Kidney (tissue), 22 donors: ENCODE measurements at places on chromosomes 2 and 18. TPM values are rescaled to one million over a fixed set of nuclear protein-coding genes. Genes with fewer than 3 reads are reported as not detected.
A peak's percentile ranks its signal among the peaks of the same experiment; 100 is the strongest.

SLC38A11 gene
- 20.0 TPM for total RNA-seq

PSTPIP2 gene
- 11.1 TPM for total RNA-seq

GCG gene
- not detected for total RNA-seq

SF3B1 gene
- total RNA-seq, result 244 TPM

CCDC195 gene
- total RNA-seq, result not detected

RTP5 gene
- total RNA-seq, result 0.13 TPM

KCNK3 gene
- total RNA-seq, result 8.1 TPM

- H3K4me1 ChIP-seq, result peaks cover 6% of the 10 kb centered on the region
- no peak for DNase-seq
- H3K36me3 ChIP-seq, result no peaks in the 10 kb centered on the region
Measured at GRCh38 chr2:70556608-70557007, 3.0 kb upstream of the TGFA start.

DNA sequence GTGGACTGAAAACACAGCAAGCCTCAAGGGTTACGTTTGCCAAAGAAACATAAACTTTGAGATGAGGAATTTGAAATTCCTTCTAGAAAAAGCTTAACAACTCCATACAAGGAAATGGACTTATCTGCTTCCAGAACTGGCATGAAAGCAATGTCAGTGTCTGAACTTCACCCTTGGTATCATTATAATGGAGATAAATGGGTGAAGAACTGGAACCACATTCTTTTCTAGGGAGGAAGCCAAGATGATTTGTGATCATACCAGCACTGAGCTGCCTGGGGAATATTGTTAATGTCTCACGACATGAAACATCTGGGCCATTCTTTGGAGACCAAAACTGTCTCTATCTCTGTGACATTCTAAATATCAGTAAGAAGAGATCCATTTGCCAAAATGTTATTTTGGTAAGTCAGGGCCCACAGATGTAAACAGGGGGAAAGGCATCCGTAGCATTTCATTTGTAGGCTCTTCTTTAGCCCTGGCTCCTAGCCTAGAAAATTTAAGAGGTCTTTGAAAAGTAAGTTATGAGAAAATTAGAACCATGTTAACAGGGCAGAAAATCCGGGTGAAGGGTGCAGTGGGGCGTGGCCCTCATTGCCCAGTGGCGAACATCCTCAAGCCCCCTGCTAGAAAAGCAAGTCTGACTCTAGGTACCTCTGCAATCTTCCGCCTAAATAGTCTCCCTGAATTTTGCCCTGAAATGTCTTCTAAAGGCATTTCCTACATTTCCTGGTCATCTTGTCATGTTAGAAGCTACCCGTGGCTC, 295.3 kb upstream of the EPAS1 start:
- H3K36me3 ChIP-seq, result peaks cover 2% of the 10 kb centered on the region
- peak overlapping the region; percentile 79 for H3K27ac ChIP-seq
- H3K4me3 ChIP-seq, result no peak overlapping the region
- H3K4me1 ChIP-seq, result peaks cover 9% of the 10 kb centered on the region
- peak; percentile 80 for DNase-seq
- H3K27me3 ChIP-seq, result no peaks in the 10 kb centered on the region

GRCh38 chr2:215657844-215658243, 222.0 kb upstream of the FN1 start:
- no peaks in the 10 kb centered on the region for H3K4me1 ChIP-seq
- no peaks in the 10 kb centered on the region for H3K27me3 ChIP-seq
- no peak overlapping the region for H3K4me3 ChIP-seq

DNA sequence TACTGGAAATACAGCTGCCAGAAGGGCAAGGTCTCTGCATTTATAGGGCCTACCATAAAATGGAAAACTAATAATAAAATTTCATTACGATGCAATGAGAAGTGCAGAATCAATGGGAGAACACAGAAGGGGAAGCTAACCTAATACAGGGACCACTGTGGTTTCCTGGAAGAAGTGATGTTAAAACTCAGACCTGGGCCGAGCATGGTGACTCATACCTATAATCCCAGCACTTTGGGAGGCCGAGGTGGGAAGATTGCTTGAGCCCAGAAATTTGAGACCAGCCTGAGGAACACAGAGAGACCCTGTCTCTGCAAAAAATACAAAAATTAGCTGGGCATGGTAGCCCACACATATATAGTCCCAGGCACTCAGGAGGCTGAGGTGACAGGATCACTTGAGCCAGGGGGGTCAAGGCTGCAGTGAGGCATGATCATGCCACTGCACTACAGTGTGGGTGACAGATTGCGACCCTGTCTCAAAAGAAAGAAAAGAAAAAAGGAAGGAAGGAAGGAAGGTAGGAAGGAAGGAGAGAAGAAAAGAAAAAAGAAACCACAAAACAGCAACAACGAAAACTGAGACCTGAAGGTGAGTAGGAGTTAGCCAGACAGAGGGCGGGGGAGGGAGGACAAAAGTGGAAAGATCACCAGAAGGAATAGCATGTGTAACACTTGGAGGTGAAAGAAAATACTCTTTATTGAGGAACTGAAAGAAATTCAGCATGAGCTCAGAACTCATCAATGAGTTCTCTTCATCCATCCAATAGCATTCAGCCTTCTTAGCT, 58.3 kb upstream of the DTNA start:
- no peak for DNase-seq
- H3K27me3 ChIP-seq, result no peaks in the 10 kb centered on the region
- no peak overlapping the region for H3K4me3 ChIP-seq
- H3K27ac ChIP-seq, result no peak overlapping the region

GRCh38 chr18:70464343-70465114, 175.7 kb downstream of the SOCS6 start:
- H3K27me3 ChIP-seq, result no peaks in the 10 kb centered on the region
- peak overlapping the region; percentile 40 for H3K4me3 ChIP-seq
- peak; percentile 86 for DNase-seq
- peaks cover 3% of the 10 kb centered on the region for H3K4me1 ChIP-seq

- no peaks in the 10 kb centered on the region for H3K36me3 ChIP-seq
- H3K27me3 ChIP-seq, result no peaks in the 10 kb centered on the region
- H3K27ac ChIP-seq, result no peak overlapping the region
Measured at GRCh38 chr2:69453475-69454129, 16.4 kb upstream of the NFU1 start.

GRCh38 chr18:3401669-3402620, 48.0 kb upstream of the TGIF1 start:
- H3K4me3 ChIP-seq, result no peak overlapping the region
- no peak for DNase-seq
- H3K36me3 ChIP-seq, result no peaks in the 10 kb centered on the region

- no peak overlapping the region for H3K27ac ChIP-seq
- no peaks in the 10 kb centered on the region for H3K27me3 ChIP-seq
- H3K36me3 ChIP-seq, result no peaks in the 10 kb centered on the region
- H3K4me1 ChIP-seq, result no peaks in the 10 kb centered on the region
- no peak overlapping the region for H3K4me3 ChIP-seq
Measured at GRCh38 chr2:9641641-9642040, 10.8 kb upstream of the YWHAQ start.

DNA sequence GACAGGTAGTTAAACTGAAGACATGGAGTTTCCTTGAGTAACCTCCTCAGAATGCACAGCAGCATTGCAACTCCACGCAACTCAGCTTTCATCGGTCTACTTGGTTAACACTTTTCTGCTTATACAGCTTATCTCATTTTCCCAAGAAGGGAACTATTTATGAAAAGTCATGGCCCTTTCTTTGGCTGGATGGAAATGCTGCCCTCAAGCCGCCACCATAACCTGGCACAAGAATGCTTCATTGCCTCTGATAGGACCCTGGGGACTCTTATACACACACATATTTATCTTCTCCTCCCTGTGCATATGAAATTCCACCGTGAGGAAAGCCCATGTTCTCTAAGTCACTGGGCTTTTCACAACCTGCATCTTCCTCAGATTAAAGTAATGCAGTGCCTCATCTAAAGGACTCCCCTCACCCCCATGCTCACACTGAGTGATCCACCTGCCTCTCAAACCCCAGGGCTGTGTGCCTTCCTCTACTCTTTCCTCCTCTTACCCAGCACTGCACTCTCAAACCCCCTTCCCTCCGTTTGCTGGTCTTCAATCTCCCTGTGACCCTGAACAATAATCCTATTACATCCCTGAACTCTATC, 192.0 kb upstream of the HNRNPA3 start:
- DNase-seq, result no peak
- H3K27me3 ChIP-seq, result no peaks in the 10 kb centered on the region
- no peak overlapping the region for H3K27ac ChIP-seq
- H3K4me3 ChIP-seq, result no peak overlapping the region

DNA sequence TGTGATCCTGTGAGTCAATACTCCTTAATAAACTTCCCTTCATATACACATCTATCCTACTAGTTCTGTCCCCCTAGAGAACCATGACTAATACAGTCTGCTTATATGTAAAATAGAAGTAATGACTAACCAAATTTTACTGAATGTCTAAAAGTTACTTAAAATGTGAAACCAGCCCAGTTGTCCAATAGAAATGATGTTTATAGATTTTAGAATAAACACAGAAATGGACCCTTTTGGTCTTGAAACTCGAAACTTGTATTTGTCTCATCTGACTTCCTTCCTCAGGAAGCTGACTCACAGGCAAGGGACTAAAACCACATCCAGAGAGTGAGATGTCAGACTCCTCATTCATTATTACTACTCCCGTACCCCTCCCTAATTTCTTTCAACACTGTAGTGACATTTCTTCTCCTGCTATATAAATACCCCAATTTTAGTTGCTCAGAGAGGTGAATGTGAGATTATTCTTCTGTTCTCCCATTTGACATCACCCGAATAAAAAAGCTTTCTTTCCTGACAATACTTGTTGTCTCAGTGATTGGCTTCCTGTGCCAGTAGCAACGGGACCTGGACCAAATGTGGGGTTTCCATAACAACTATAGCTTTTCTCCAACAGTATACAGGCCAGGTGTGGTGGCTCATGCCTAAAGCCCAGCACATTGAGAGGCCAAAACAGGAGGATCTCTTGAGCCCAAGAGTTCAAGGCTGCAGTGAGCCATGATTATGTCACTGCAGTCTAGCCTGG, 486.0 kb downstream of the ERBB4 start:
- H3K4me3 ChIP-seq, result no peak overlapping the region
- no peak overlapping the region for H3K27ac ChIP-seq
- no peaks in the 10 kb centered on the region for H3K27me3 ChIP-seq
- DNase-seq, result no peak
- H3K4me1 ChIP-seq, result no peaks in the 10 kb centered on the region

- no peaks in the 10 kb centered on the region for H3K4me1 ChIP-seq
- no peak overlapping the region for H3K4me3 ChIP-seq
- H3K27me3 ChIP-seq, result no peaks in the 10 kb centered on the region
- DNase-seq, result no peak
Measured at GRCh38 chr2:177192788-177193187, 19.8 kb upstream of the HNRNPA3 start.

GRCh38 chr2:74531666-74532065, 1.9 kb downstream of the HTRA2 start:
- H3K4me3 ChIP-seq, result no peak overlapping the region
- no peaks in the 10 kb centered on the region for H3K27me3 ChIP-seq
- H3K4me1 ChIP-seq, result peaks cover 16% of the 10 kb centered on the region
- peaks cover 11% of the 10 kb centered on the region for H3K36me3 ChIP-seq
- DNase-seq, result no peak

- no peaks in the 10 kb centered on the region for H3K4me1 ChIP-seq
- no peak overlapping the region for H3K27ac ChIP-seq
- no peaks in the 10 kb centered on the region for H3K36me3 ChIP-seq
Measured at GRCh38 chr2:218149098-218149497, 17.7 kb downstream of the CXCR1 start.

- no peaks in the 10 kb centered on the region for H3K36me3 ChIP-seq
- no peaks in the 10 kb centered on the region for H3K27me3 ChIP-seq
- no peak overlapping the region for H3K27ac ChIP-seq
Measured at GRCh38 chr2:46937471-46937901, 21.9 kb upstream of the MCFD2 start.

GRCh38 chr2:161650116-161651015, 26.1 kb downstream of the SLC4A10 start:
- no peak for DNase-seq
- H3K4me1 ChIP-seq, result no peaks in the 10 kb centered on the region

DNA sequence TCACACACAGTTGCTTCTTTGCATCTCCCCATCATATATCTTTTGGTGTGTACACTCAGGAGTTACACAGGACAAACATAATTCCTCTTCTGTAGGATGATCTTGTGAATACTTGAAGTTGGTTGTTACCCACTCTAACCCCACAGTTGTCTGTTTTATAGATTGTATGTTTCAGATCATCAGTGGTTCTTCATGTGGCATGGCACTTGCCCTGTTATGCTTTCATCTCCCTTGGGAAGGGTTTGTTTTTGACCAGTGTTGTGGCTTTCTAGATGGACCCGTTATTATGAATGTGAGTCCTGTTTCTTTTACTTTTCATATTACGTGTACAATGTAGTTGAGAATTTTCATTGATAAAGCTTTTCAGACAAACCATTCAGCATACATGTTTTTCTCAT, 82.0 kb downstream of the ZNF407 start:
- H3K4me3 ChIP-seq, result no peak overlapping the region
- H3K27ac ChIP-seq, result no peak overlapping the region
- no peaks in the 10 kb centered on the region for H3K36me3 ChIP-seq
- DNase-seq, result no peak
- H3K27me3 ChIP-seq, result no peaks in the 10 kb centered on the region

DNA sequence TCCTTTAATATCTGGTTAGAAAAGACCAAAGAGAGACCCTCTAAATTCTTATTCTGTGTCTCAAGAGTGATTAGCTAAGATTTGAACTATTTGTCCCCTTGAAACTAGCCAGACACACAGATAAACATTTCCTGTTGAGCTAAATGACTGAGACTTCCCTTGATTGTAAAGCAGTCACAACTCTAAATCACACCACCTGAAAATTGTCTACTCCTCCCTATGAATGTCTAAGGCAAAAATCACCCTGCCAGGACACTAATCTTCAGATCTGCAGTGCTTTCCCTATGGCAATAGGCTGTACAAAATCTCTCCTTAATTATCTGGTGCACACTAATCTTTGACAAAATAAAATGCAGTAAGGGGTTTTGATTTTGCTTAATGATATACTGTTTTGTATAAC, 200.5 kb upstream of the GULP1 start:
- H3K27ac ChIP-seq, result no peak overlapping the region
- H3K27me3 ChIP-seq, result no peaks in the 10 kb centered on the region
- H3K4me3 ChIP-seq, result no peak overlapping the region
- H3K36me3 ChIP-seq, result no peaks in the 10 kb centered on the region
- DNase-seq, result peak; percentile 2

GRCh38 chr18:8406186-8406867, 202.9 kb upstream of the RAB12 start:
- no peak overlapping the region for H3K27ac ChIP-seq
- no peaks in the 10 kb centered on the region for H3K4me1 ChIP-seq
- no peak for DNase-seq
- H3K36me3 ChIP-seq, result peaks cover 12% of the 10 kb centered on the region

GRCh38 chr2:218446547-218446946, 27.6 kb downstream of the VIL1 start:
- H3K27ac ChIP-seq, result no peak overlapping the region
- H3K4me1 ChIP-seq, result no peaks in the 10 kb centered on the region
- H3K27me3 ChIP-seq, result no peaks in the 10 kb centered on the region
